Coronary artery (tissue), 2 donors: ENCODE measurements at places on chromosomes 4 and X.

- no peak for DNase-seq
Observed at GRCh38 chrX:97229318-97229717, 345.6 kb downstream of the RPA4 start.

GRCh38 chr4:10181745-10182445, 65.3 kb upstream of the WDR1 start:
- no peak for DNase-seq

GRCh38 chrX:48487362-48487798, 11.4 kb downstream of the FTSJ1 start:
- DNase-seq: no peak

- DNase-seq: no peak
Observed at GRCh38 chr4:183766140-183766539, 107.0 kb downstream of the TRAPPC11 start.

- no peak for DNase-seq
Observed at GRCh38 chr4:105797225-105797624, 88.6 kb downstream of the GSTCD start.

DNA sequence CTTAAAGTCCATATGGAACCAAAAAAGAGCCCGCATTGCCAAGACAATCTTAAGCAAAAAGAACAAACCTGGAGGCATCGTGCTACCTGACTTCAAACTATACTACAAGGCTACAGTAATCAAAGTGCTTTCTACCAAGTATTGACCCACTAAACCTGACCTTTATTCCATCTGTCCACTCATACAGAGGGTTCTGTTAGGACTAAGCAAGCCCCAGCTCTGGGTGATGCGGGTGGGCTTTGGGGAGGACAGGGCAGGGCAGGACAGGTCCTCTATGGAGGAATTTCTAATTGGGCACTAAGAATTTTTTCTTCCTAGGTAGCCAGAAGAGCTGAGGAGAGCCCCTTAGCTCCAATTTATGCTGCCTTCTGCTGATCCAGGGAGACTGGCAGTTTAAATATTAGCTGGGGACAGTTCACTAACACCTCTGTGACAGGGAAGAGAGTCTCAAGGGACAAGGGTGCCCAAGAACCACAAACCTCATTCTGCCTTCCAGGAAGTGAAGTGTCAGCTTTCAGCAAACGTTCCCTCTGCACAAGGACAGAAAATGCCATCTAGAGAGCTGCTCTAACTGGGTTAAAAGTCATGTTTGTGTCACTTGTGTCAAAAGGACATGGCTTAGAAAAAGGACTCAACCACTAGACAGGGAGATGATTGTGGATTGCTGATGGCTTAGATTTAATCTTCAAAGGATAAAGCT, 143.2 kb downstream of the KIT start:
- DNase-seq: no peak

DNA sequence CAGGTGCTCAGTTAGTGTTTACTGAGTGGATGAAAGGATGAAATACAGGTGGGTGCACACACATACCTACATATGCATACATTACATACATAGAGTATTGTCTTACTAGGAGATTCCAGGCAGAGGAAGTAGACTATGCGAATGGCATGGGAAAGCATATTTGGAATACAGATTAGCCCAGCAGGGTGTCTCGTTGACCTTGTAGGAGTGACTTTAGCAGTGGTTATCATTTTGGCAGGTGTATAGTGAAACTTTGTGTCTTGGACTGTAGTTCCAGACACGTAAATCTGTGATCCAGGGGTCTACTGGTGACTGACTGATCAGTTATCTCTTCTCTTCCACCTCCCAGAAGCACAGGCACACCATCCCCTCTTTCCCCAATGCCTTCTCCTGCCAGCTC, 86.3 kb downstream of the KLHL8 start:
- DNase-seq: no peak

- DNase-seq: no peak
Observed at GRCh38 chr4:19095491-19096046, 1074.0 kb upstream of the LCORL start.

DNA sequence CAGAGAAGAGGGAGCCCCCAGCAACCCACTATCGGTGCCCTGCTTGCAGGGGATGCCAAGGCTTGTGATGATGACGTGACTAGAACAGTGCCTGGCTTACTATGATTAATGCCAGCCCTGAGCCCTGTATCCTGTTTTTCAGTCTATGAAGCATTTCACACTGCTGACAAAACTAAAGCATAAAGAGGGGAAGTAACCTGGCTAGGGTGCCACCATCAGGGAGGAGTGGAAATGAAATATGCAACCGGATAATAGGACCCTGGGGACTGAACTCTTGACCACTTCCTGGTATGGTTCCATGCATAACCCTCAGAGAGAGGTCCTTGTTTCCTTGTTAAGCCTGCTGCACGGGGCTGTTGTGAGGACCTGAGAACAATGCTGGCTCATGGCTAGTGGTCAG, 50.3 kb downstream of the MED28 start:
- DNase-seq: peak; percentile 28

DNA sequence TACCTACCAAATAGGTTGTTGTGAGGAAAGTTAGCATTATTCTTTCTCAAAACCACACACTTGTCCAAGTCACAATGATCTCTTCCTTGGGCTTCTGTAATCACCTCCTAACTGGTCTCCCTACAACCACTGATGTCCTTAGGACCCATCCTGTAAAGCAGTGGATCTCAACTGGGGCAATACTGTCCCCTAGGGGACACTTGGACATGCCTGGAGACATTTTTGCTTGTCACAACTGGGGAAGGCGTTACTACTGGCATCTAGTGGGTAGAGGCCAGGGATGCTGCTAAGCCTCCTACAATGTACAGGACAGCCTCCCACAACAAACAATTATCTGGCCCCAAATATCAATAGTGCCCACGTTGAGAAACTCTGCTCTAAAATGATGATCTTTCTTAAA, 118.7 kb upstream of the AP1S2 start:
- DNase-seq: no peak

DNA sequence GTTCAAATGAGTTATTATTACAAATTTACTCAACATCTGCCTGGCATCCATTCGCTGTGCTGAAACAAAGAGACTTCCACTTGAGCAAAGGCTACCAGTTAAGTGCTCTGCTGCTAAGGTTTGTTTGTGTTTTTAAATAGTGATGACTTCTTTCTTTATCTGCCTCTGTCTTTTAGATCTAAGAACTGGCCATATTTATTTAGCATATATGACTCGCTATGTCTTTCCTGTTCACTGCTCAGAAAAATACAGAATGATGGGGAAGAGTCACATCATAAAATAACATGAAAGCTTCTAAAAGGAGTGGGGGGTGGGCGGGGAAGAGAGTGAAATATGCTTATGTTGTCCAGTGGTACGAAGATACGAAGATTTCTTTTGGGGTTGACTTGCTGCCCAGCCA, 322.2 kb downstream of the GPAT3 start:
- DNase-seq: no peak

GRCh38 chr4:14528918-14529317, 473.4 kb upstream of the CPEB2 start:
- no peak for DNase-seq

GRCh38 chr4:168787801-168788595, 222.1 kb downstream of the CBR4 start:
- DNase-seq: peak; percentile 22

GRCh38 chr4:5054532-5054931, 3.3 kb downstream of the STK32B start:
- no peak for DNase-seq

DNA sequence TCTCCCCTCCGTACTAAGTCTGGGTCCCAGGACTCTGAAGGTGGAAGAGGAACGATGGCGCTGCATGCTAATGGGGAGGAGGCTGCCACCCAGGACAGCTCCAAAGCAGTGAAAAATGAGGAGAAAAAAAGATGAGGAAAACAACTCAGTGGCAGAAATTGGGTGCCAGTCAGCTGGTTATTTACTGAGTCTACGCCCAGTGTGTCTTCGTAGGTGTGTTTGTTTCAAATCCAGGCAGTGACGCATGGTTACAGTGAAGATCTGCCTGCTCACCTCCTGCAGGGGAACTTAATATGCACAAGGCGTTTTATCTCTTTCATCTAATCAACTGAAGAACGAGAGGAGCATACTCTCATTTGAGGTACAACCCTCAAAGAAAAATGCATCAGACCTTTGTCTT, 70.9 kb upstream of the FBXW7 start:
- no peak for DNase-seq

GRCh38 chr4:1490654-1491327, 84.5 kb upstream of the NKX1-1 start:
- no peak for DNase-seq

DNA sequence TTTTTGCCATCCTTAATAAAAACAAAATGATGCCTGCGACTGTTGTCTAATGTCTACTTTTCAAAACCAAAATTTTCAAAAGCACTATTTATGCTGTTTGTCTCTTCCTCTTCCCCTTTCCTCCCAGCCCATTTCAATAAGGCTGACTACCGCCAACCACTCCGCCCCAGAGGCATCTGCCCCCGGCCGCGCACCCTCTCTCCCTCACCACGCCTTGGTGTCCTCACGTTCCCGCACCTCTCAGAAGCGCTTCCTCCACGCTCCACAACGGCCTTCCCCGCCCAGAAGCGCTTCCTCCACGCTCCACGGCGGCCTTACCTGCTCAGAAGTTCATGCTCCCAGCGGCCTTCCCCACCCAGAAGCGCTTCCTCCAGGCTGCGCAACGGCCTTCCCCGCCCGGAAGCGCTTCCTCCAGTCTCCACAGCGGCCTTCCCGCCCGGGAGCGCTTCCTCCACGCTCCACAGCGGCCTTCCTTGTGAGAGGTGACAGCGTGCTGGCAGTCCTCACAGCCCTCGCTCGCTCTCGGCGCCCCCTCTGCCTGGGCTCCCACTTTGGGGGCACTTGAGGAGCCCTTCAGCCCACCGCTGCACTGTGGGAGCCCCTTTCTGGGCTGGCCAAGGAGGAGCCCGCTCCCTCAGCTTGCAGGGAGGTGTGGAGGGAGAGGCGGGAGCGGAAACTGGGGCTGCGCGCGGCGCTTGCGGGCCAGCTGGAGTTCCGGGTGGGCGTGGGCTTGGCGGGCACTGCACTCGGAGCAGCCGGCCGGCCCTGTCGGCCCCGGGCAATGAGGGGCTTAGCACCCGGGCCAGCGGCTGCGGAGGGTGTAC, 490.4 kb upstream of the ZFP42 start:
- DNase-seq: no peak

DNA sequence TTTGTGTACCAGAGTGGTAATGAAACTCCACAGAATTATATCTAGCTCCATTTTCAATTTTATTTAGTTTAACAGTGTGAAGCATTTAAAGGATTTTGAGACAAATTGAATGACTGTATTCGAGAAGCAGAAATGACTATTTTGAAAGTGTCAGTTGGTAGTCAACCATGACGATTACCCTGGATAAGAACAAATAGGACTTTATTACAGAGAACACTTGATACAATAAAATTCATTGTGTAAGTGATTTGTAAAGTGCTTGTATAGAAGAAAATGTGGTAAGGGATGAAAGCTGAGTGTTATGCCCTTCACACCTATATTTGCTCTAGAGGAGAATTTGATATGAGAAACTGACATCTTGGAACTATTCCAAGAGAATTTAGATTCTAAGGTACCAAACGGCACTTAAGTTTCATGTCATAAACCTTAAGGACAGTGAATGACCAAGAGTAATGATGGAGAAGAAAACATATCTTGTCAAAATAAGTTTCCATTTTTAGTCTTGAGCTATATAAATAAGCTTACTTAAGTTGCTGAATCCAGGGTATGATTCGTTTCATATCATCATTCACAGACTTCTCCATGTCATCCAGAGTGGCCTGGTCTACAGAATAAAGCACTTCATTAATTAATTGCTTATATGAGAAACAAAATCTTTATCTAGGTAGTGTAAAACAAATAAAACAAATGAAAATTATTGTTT, 34.6 kb downstream of the MED14 start:
- DNase-seq: no peak

DNA sequence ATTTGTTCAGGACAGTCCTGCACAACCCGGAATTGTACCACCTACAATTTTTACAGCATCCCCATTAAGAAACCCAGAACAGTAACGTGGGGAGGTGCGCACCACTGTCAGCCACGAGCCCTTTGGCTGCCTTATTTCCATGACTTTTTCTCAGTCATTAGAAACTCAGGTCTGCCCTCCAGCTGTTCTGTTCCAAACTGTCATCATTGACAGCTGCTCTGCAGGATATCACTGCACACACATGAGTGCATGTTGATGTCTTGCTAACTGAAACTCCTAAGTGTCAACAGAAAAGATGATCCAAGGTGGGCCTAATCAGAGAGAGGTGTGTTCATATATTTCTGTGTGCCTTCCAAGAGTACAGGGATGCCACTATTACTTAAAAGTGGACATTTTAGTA, 123.4 kb downstream of the PARM1 start:
- no peak for DNase-seq

DNA sequence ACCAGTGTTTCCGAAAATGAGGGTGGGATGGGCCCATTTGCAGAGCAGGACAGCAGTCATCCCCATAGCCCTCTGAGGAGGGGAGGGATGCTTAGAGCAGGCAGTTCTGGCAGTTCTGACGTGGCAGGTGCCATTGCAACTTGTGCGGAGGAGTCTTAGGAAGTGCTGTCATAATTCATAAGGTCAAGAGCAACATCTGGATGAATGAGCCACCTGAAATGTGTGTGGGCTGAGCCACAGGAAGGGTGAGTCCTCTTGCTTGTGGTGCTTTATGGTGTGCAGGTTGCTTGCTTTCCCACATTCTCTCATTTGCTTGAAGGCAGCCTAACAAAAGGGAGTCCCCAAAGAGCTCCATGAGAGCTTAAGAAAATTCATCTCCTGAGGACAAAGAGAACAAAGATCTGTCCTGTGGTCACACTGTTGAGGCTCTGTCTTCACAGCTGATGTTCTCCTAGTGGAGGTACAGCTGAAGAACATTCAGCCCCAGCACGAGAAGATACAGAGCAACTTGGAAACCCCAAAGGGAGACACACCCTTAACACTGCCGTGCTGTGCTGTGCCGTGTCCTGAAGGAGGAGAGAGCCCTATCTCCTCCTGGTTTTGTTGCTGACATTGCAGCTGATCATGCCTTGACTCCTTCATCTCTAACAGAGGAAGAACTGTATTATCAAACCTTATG, 60.3 kb downstream of the DLG3 start:
- DNase-seq: peak; percentile 12

DNA sequence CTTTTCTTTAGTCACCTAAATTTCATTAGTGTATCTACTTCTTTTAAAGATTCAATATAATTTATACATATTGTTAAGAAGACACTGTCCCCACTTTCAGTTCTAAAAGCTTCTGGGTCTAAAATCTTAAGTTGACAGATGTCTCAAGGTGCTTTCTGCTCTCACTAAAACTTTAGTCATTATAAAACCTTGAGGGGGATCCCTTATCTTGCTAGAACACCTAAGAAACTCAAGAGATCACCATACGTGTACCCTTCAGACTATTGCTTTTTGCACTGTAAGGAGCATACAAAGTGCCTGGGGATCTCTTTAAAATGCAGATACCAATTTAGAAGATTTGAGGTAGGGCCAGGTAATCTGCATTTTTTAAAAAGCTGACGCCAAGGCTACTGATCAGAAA, 30.1 kb downstream of the CYBB start:
- no peak for DNase-seq

GRCh38 chr4:119031218-119031617, 104.4 kb upstream of the MYOZ2 start:
- DNase-seq: no peak
